ENCODE measurements at places on chromosomes 7 and 10.

- no peak for DNase-seq
Observed at GRCh38 chr10:113916053-113916452, 61.6 kb downstream of the NHLRC2 start.

DNA sequence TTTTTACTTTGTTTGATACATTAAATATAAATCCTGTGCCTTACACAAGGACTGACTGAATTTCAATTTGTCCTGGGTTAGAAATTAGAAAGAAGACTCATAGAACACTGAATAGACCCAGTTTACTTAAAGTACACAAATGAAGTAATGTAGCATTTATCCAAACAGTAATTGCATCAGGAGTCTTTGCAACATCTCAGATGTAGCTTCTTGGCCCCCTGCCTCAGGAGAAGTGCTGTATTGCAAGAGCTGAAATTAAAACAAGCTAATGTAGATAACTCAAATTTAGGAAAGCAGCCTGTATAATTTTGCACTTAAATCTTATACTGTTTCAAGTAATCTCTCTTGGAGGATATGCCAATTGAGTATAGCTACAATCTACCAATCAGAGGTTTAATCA, 54.3 kb upstream of the KCND2 start:
- DNase-seq, result no peak

DNA sequence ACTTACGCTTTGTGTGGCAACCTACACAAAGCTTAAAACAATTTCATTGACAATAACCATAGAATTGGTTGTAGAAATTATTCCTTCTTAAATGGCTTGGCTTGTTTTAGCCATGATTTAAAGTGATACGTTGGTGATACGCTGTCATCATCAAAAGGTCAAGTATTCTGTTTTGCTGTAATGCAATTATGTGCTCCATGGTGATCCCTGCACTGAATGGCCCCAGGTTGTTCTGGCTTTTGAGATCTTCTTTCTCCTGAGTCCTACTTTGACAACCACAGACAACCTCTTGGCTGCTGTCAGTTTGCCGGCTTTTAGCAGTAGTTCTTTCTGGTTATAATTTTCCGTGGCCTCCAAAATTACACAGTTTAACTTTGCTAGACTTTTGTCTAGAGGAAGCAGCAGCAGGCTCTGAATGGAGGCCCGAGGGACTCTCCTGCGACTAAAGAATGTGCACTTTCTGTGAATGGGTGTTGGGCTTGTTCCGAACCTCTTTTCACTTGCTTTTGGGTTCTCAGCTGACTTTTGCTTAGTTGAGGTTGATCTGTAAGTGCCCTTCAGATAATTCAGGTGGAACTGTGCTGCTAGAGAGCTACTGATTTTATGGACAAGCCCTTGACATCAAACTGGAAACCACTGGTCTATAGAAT, 104.7 kb downstream of the TMEM178B start:
- no peak for DNase-seq

DNA sequence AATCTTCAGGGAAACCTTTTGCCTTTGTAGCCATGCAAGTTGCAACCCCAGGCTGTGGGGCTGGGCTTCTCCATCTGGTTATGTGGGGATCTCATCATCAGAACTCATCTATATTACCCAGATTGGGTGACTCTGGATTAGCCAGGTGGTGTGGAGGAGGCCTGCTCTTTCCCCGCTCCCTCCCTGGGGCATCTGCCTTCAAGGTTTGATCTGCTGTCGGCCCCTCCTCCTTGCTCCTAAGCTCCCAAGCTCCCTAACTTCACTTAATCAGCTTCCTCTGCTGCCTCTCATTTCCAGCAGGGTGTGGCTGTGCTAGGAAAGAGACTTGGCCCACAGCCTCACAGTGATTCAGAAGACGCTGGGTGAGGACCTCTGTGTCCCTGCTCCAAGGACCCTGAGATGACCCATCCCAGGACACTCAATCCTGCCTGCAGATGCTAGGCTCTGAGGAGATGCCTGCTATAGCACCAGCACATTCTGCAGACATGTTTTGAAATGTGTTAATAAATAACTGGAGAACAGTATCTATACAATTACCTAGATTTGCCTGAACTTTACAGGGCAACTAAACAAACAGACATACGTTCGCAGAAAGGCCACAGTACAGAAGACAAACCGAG, 392.1 kb upstream of the PODXL start:
- no peak for DNase-seq

GRCh38 chr7:1473864-1474512, 14.7 kb upstream of the MICALL2 start:
- peak; percentile 81 for DNase-seq

- DNase-seq, result no peak
Observed at GRCh38 chr7:85186083-85186520, 754 bp downstream of the SEMA3D start.

GRCh38 chr10:127550861-127551260, 1.8 kb downstream of the NPS start:
- no peak for DNase-seq

DNA sequence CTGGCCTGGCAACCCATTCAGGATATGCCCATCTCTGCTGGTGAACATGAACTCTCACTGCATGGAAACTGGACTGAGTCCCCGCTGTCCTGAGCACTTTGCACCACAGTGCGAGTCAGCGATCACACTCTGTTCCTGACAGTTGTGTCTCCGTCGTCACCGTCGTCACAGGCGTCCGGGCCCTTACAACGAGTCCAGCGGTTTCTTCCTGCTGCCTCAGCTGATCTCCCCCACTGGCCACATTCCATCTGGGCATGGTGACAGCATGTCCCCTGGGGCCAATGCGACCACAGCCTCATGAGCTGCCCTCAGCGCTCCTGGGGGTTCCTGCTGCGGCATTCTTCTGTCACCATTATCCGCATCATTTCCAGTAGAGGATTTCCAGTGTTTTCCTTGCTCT, 76.8 kb upstream of the KLF6 start:
- DNase-seq, result no peak

GRCh38 chr10:9994131-9994530, 1023.5 kb upstream of the CELF2 start:
- no peak for DNase-seq

- DNase-seq, result no peak
Observed at GRCh38 chr10:49369216-49370162, 26.4 kb downstream of the DRGX start.

DNA sequence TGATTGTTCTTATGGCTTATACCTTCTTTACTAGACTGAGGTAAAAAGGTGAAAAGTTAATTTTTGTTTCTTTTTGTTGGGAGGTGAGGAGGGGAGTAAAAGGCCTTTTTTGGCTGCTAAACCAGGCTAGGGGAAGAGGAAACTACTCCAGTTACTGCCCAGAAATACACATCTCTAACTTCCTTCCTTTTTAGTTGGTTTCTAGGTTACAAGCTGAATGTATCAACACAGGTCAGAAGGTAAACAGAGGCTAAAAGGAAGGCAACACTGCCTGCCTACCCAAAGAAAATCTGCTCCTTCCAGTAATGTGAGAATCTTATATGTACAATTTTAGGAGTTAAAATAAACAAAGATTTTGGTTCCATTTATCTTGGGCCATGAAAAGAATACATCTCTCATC, 140.4 kb downstream of the NRBF2 start:
- peak; percentile 72 for DNase-seq

GRCh38 chr10:44725404-44725803, 185.7 kb upstream of the TMEM72 start:
- DNase-seq, result peak; percentile 47

- DNase-seq, result peak; percentile 15
Observed at GRCh38 chr10:6838118-6838517, 258.0 kb upstream of the PRKCQ start.

DNA sequence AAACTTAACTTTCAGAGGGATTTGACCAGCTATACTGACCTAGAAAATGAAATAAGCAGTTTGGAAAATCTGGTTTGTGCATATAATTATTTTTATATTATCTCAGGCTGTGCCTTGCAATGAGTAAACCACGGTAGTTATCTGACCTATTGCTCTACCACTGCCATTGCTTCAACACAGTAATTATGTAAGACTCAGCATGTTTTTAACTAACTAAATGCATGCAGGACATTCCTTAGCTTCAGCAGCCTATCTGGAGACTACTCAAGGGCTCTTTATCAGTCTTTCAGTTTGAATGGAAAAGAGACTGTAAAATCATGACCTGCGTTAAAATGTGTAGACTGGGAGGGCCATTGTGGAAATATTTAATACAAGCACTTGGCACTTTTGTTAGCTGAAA, 22.5 kb downstream of the CHN2 start:
- DNase-seq, result no peak

- DNase-seq, result no peak
Observed at GRCh38 chr7:137909042-137909441, 62.3 kb upstream of the DGKI start.

DNA sequence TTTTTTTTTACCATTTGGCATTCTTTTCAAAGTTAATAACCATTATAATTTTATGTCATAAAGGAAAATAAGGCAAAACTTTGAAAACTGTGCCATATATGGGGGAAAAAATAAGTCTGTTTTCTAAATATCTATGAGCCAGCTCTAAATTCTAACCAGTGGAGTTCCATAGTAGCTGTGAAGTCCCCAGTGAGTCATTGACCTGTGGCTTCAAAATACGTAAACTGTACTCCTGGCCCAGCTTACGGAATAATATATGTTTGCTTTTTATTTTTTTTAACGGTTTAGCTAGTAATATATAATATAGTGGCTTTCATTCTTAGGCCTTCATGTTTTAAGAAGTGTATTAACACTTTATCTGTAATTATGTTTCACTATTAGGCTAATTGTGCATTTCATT, 20.5 kb downstream of the ZRANB1 start:
- no peak for DNase-seq

DNA sequence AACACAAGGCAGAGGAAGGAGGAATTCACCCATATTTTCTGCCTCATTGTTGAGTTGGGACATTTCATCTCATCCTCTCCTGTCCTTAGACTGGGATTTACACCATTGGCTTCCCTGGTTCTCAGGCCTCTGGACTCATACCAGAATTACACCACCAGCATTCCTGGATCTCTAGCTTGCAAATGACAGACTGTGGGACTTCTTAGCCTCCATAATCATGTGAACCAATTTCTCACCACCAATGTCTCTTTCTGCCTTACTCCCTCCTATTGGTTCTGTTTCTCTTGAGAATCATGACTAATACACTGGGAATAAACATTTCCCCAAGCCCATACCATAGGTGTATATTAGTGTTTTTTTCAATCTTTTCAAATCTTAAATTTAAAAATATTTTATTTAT, 2.9 kb upstream of the ZNF33A start:
- no peak for DNase-seq

DNA sequence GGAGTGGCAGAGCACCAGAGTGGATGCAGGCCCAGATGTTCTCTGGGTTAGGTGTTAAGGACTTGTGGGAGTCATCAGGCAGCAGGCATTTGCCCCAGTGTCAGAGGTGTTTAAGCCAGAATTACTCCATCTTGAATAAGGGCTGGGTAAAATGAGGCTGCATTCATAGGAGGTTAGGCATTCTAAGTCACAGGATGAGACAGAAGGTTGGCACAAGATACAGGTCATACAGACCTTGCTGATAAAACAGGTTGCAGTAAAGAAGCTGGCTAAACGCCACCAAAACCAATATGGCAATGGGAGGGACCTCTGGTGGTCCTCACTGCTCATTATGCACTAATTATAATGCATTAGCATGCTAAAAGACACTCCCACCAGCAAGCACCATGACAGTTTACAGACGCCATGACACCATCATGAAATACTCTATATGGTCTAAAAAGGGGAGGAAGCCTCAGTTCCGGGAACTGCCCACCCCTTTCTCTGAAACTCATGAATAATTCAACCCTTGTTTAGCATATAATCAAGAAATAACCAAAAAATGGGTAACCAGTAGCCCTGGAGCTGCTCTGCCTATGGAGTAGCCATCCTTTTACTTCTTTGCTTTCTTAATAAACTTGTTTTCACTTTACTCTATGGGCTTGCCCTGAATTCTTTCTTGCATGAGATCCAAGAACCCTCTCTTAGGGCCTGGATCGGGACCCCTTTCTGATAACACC, 882 bp upstream of the LRRC61 start:
- no peak for DNase-seq

DNA sequence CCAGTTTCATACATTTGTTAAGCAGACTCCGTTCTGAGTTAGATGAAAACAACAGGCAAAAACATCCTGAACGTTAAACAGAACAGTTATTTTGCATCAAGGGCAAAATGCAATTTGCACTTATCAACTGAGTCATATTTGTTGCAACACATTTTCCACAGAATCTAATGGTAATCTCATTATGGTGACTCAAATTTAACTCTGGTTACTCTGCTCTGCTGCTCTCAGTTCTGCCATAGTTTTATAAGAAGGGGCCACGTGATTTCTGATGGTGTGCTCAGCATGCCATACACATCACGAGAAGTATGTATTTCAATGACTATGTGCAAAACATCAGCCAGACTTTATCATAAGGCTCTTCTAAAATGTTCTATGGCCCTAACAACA, 148.8 kb downstream of the CHCHD3 start:
- no peak for DNase-seq

GRCh38 chr10:10389182-10389581, 628.5 kb upstream of the CELF2 start:
- no peak for DNase-seq

GRCh38 chr7:116165717-116166116, 44.6 kb upstream of the TES start:
- DNase-seq, result peak; percentile 81

GRCh38 chr7:157753713-157754415, 417.1 kb downstream of the DNAJB6 start:
- DNase-seq, result no peak

GRCh38 chr10:69052736-69053135, 35.2 kb upstream of the SRGN start:
- no peak for DNase-seq

DNA sequence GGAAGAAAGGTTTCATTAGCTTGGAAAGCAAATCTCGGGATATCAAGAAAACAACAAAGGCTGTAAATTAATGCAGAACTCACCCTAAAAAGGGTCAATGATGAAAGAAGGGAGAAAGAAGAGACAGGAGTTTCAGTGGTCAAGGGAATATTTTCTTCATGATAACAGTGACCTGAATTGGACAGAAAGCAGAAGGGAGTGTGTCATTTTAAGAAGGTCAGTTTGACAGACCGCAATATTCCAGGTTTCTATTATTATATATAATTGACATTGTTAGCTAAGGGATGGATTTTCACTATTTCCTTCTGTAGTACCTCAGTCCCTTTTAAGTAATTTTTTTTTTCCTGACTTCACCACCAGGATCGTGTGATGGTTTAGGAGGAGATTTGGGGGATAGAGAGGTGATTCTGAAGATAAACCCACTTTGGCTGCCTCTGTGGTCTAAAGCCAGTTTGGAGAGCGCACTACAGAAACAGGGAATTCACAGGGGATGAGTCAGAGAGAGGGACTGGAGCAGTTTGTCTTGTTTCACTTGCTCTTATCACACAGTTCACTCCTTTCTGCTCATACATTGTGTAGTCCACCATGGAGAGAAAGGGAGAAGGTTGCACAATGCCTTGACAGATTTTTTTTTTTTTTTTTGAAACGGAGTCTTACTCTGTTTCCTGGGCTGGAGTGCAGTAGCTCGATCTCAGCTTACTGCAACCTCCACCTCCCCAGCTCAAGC, 417.9 kb downstream of the AUTS2 start:
- no peak for DNase-seq

GRCh38 chr7:36487756-36488336, 98.2 kb downstream of the ANLN start:
- peak; percentile 58 for DNase-seq

All from B cell (primary cell).